MCF 10A (cell line): ENCODE measurements at places on chromosomes 4 and X. TPM values are rescaled to one million over a fixed set of nuclear protein-coding genes. Genes with fewer than 3 reads are reported as not detected.

Gene UGT2B15
- not detected in 2 replicates for total RNA-seq

DNA sequence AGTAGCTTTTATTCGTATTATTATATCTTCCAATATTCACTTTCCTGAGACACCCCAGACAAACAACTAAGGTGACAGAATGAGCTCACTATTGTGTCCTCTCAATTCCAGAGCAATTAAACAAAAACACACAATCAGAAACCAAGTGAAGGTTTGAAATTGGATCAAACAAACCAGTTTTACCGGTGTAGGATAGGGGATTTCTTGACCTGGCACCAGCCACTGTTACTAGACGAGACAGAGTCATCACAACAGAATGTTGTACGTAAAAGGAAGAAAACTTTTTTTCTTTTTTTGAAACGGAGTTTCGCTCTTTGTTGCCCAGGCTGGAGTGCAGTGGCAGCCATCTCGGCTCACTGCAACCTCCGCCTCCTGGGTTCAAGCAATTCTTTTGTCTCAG is 43.7 kb downstream of the LDOC1 start:
- DNase-seq = no peak
- H3K36me3 ChIP-seq = no peaks in the 10 kb centered on the region
- H3K27ac ChIP-seq = peak overlapping the region; percentile 59
- no peaks in the 10 kb centered on the region for H3K4me1 ChIP-seq

Gene TRPC3
- not detected in 2 replicates for total RNA-seq

- no peaks in the 10 kb centered on the region for H3K27me3 ChIP-seq
- peaks cover 7% of the 10 kb centered on the region for H3K4me1 ChIP-seq
- H3K27ac ChIP-seq = no peak overlapping the region
- peak; percentile 39 for DNase-seq
Measured at GRCh38 chr4:8558080-8558960, 21.9 kb upstream of the GPR78 start.

- no peaks in the 10 kb centered on the region for H3K27me3 ChIP-seq
- no peak overlapping the region for H3K4me3 ChIP-seq
- no peaks in the 10 kb centered on the region for H3K36me3 ChIP-seq
- H3K4me1 ChIP-seq = no peaks in the 10 kb centered on the region
- H3K27ac ChIP-seq = no peak overlapping the region
Measured at GRCh38 chr4:107736924-107737448, 17.0 kb upstream of the PAPSS1 start.

- no peak overlapping the region for H3K4me3 ChIP-seq
- no peaks in the 10 kb centered on the region for H3K27me3 ChIP-seq
- no peak for DNase-seq
- H3K27ac ChIP-seq = no peak overlapping the region
- peaks cover 13% of the 10 kb centered on the region for H3K36me3 ChIP-seq
- no peaks in the 10 kb centered on the region for H3K4me1 ChIP-seq
Measured at GRCh38 chr4:112315446-112315845, 18.3 kb downstream of the ALPK1 start.

Gene IRAK1
- 201 and 237 TPM in 2 replicates for total RNA-seq

GRCh38 chr4:49063670-49064069 is 77.6 kb downstream of the CWH43 start:
- no peaks in the 10 kb centered on the region for H3K36me3 ChIP-seq
- H3K27me3 ChIP-seq = no peaks in the 10 kb centered on the region
- peak; percentile 65 for DNase-seq
- no peak overlapping the region for H3K27ac ChIP-seq

Gene IL2
- not detected in 2 replicates for total RNA-seq

Gene CPLX1
- total RNA-seq = 2.7 and 3.5 TPM in 2 replicates

GRCh38 chr4:5471691-5472090 is 236.7 kb downstream of the EVC2 start:
- no peaks in the 10 kb centered on the region for H3K36me3 ChIP-seq
- H3K4me3 ChIP-seq = no peak overlapping the region
- H3K27ac ChIP-seq = no peak overlapping the region
- no peaks in the 10 kb centered on the region for H3K4me1 ChIP-seq
- DNase-seq = no peak
- H3K27me3 ChIP-seq = no peaks in the 10 kb centered on the region
